ENCODE measurements at places on chromosomes 2 and 18.

DNA sequence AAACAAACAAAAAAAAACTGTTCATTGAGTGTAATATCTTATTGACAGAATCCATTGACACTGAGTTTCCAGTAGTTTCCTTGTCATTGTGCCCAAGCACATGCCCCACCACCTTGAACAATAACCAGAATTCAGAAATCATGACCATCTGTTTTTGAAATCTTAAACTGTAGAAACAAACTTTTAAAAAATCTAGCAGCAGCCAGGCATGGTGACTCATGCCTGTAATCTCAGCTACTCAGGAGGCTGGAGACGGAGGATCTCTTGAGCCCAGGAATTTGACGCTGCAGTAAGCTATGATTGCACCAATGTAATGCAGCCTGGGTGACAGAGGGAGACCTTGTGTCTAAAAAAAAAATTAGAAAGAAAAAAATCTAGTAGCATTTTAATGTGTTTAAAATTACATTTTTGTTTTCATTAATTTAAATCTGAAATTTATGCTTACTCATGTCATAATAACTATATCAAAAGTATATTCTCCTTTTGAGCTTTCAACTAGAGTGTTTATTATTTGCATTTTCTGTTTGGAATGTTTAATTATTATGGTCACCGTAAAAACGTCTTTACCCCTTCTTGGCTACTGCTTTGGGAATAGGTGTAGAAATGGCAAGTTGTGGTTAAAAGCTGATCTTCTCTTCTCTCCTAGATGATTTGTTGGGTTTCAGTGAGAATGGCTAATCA lies 25.2 kb upstream of the STON1 start:
- DNase-seq, result no peak

DNA sequence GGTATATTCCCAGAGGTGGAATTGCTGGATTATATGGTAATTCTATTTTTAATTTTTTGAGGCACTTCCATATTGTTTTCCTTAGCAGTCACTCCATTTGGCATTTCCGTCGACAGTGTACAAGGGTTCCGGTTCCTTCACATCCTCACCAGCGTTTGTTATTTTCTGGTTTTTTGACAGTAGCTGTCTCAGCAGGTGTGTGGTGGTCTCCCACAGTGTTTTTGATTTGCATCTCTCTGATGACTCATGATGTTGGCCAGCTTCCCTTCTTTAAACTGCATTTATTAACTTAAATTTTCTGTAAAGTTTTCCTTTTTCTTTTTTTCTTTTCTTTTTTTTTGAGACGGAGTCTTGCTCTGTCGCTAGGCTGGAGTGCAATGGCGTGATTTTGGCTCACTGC lies 19.7 kb downstream of the SH3BP4 start:
- no peak for DNase-seq

- no peak for DNase-seq
These were observed 257.7 kb upstream of the CHAC2 start for GRCh38 chr2:53509831-53510388.

- DNase-seq, result no peak
These were observed 257.0 kb upstream of the GYPC start for GRCh38 chr2:126399001-126399400.

DNA sequence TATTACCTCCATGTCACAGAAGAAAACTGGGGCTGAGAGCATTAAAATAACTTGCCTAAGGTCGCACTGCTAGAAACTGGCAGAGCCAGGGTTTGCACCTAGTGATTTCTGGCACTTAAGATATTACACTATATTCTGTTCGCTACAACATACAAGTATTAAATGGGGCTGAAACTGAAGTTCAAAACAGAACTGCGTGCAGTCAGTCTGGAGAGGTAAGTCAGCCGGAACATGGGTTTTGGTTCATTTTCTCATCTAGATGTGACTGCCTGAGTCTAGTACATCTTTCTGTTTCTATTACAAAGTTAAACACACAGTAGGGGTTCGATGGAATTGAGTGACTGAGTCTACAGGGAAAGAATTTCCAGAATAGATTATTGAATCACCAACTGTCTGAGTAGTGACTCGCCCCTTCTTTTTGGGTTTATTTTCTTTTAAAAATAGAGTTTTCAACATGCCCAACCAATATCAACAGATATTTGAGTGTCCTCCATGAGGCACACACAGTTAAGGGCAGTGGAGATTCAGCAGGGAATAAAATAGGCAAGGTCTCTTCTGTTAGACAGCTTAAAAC lies 150.8 kb downstream of the RNF152 start:
- no peak for DNase-seq
